ENCODE measurements at places on chromosomes 1 and 21. TPM values are rescaled to one million over a fixed set of nuclear protein-coding genes. Genes with fewer than 3 reads are reported as not detected.

HPCAL4 gene
- total RNA-seq = not detected

TEX38 gene
- not detected for total RNA-seq

GSTM1 gene
- total RNA-seq = 10.8 TPM

OR10Z1 gene
- not detected for total RNA-seq

DFFA gene
- total RNA-seq = 46.9 TPM

C1orf216 gene
- 5.0 TPM for total RNA-seq

FMO2 gene
- total RNA-seq = not detected

XCL2 gene
- total RNA-seq = not detected

STUM gene
- not detected for total RNA-seq

SYDE2 gene
- total RNA-seq = 4.2 TPM

THEM5 gene
- 0.99 TPM for total RNA-seq

SLAMF8 gene
- not detected for total RNA-seq

EXO1 gene
- 10.7 TPM for total RNA-seq

WNT9A gene
- 1.5 TPM for total RNA-seq

FCRL1 gene
- total RNA-seq = not detected

PROX1 gene
- 0.28 TPM for total RNA-seq

FMO3 gene
- not detected for total RNA-seq

RAB7B gene
- 35.4 TPM for total RNA-seq

RORC gene
- total RNA-seq = 0.35 TPM

IL12RB2 gene
- 0.56 TPM for total RNA-seq

FAM177B gene
- total RNA-seq = not detected

FAM72C gene
- 2.9 TPM for total RNA-seq

EDN2 gene
- 2.8 TPM for total RNA-seq

KMO gene
- not detected for total RNA-seq

PRKAA2 gene
- 1.9 TPM for total RNA-seq

UCHL5 gene
- 26.2 TPM for total RNA-seq

CASQ2 gene
- not detected for total RNA-seq

TMEM183A gene
- total RNA-seq = 83.1 TPM

FAM72B gene
- 5.6 TPM for total RNA-seq

FLG2 gene
- 0.05 TPM for total RNA-seq

XKR8 gene
- 7.3 TPM for total RNA-seq

ETNK2 gene
- total RNA-seq = 17.7 TPM

DNAH14 gene
- 7.0 TPM for total RNA-seq

GNAT2 gene
- 0.14 TPM for total RNA-seq

RNF223 gene
- 1.3 TPM for total RNA-seq

OR6N1 gene
- total RNA-seq = not detected

PCBP3 gene
- total RNA-seq = not detected

TMIGD3 gene
- total RNA-seq = not detected

OR2L2 gene
- total RNA-seq = not detected

ACTL8 gene
- not detected for total RNA-seq

SPATA45 gene
- not detected for total RNA-seq

BRINP3 gene
- total RNA-seq = not detected

DMBX1 gene
- total RNA-seq = not detected

Measured in airway epithelial cell (primary cell).